NCI-H774 (cell line): ENCODE measurements at places on chromosomes 5 and 9.

DNA sequence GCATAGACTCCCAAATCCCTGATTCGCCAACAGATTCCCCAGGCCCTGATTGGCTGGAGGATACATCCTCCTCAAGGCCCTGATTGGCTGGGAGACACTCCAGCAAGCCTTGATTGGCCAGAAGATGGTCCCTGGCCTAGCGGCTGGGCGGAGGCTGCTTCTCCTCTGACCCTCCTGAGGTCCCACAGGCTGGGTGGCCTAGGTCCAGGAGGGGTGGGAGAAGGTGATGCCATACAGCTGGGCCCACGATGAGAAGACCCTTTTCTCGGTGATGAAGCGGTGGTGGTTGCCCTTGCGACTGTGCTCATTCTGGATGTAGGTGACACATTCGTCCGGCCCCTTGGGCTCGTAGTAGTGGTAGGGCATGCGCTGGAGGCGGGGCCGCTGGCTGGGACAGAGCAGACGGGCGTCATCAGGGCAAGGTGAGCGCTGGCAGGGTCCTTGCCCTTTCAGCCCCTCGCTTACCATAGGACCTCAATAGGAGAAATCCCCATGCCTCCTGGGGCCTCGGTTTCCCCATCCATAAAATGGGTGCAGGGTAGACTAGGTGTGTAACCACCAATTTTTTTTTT, 9.0 kb upstream of the AK1 start:
- no peak for DNase-seq

DNA sequence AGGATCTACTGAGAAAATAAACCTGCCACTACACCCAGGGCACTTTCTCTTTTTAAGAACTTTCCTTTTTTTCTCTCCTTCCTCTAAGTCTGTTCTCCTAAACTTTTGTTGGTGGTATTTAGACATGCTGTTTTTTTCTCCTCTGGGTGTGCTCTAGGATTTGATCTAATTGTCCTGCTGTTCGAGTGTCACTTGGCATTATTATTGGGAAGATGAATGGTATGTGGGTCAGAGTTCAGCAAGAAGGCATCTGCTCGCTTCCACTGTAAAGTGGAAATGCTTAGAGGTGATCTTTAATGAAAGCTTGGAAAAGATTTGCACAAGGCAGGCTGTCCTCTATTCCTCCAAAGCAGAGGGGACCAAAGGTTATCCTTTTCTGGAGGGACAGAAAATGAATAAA, 1.3 kb upstream of the PLPPR1 start:
- no peak for DNase-seq

GRCh38 chr5:43215073-43215631, 23.1 kb downstream of the NIM1K start:
- DNase-seq: no peak

GRCh38 chr5:127299678-127300077, 9.1 kb downstream of the MEGF10 start:
- no peak for DNase-seq

GRCh38 chr5:113378081-113378480, 56.7 kb downstream of the TSSK1B start:
- no peak for DNase-seq

DNA sequence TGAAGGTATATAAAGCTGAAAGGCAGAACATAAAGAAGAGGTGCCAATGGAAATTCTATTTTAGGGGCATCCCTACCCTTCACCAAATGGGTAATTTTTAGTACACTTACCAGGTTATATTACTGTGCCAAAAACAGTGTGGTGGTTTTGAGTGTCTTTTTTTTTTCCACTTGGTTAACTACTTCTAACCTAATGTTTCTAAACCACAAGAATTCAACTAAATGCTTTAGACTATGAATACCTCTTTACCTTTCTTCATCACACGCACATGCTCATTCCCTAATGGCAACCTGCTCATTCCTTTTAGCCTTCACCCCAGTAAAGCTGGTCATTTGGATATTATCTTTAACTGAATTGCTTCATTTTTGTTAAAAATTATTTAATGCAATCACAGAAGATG, 215.6 kb downstream of the PIK3R1 start:
- DNase-seq: no peak

DNA sequence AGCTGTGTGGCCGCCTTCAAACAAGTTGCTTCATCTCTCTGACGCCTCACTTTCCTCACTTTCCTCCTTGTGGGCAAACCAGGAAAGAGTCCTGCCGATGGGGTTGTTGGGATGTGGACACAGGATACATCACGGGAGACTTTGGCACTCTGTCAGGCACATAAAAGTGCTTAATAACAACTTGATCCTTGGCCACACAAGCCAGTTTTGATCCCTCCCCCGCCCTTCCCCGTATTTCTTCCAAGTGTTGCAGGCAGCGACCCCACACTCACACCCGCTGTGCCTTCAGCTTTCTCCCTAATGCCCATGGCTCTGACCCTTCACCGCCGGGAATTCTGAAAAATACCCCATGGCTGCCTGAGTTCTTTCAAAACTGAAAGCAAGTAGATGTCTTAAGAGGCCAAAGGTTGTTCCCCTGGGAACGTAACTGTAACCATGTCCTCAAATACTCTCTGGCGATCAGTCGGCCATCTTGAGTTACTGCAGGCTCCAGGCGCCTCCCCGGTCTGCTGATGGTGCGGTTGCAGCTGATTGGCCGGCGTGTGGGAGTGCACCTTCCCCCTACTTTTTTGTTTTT, 59.8 kb downstream of the ARHGEF37 start:
- no peak for DNase-seq

GRCh38 chr5:123452401-123452800, 29.2 kb upstream of the CEP120 start:
- DNase-seq: no peak

GRCh38 chr9:117864385-117865057, 160.3 kb downstream of the TLR4 start:
- DNase-seq: no peak

- DNase-seq: no peak
Observed at GRCh38 chr9:114880291-114880745, 50.1 kb downstream of the TNFSF8 start.

- DNase-seq: no peak
Observed at GRCh38 chr9:94746541-94747370, 20.3 kb downstream of the AOPEP start.

GRCh38 chr9:107345327-107345726, 62.2 kb downstream of the RAD23B start:
- peak; percentile 36 for DNase-seq

GRCh38 chr5:168528521-168529373, at the start of gene FBLL1:
Gene FBLL1 (plus strand): TSS chr5:168529305. CDS start chr5:168529505, 200 bp downstream.
- peak; percentile 52 for DNase-seq

GRCh38 chr5:140111859-140112551, 1.9 kb upstream of the PURA start:
- no peak for DNase-seq

DNA sequence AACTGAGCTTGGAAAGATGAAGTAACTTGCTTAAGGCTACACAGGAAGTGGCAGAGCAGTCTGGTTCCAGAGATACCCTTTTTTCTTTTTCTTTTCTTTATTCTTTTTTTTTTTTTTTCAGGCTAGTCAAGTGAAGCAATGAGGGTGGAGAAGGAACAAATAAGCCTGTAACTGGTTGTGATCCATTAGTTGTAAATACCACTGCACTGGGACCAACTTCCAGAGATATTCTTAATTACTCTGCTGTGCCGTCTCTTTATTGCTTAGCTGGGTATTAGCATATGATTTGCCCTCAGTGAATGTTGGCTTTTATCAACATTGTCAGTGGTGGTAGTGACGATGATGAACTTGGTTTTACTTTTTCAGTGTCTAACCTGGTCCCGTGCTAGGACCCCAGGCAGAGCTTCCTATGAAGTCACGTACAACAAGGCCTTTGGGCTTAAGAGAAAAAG, 26.7 kb downstream of the LNPEP start:
- DNase-seq: no peak

GRCh38 chr5:158869854-158870253, 229.9 kb downstream of the EBF1 start:
- DNase-seq: no peak

DNA sequence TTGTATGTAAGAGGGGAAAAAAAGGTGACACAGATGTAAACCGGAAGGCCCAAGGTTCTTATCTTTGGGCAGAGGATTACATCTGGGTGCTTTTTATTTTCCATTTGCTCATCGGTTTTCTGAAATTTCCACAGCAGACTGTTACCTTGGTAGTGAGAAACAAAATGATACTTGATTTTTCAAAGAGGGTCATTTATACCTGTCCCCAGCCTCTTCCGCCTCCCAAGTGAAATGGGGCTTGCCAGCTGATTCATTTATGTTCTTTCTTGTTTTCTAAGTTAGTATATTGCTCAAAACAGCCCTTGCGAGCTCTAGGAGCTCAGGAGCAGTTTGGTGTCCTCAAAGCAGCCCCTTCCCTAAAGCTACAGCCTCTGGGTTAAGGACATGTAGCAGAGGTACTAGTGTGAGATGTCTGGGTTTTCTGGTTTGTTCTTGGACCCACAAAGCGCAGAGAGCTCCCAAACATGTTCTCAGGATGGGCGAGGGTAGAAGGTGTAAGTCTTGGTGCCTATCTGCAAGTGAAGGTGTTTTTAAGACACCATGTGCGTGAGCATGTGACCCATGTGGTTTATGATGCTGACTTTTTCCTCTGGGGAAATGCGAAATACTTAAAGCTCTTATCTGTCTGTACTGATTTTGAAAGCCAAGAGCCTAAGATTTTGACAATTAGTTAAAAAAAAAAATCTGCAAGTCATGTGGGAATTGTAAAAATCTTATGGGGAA, 38.3 kb downstream of the DAPK1 start:
- no peak for DNase-seq

DNA sequence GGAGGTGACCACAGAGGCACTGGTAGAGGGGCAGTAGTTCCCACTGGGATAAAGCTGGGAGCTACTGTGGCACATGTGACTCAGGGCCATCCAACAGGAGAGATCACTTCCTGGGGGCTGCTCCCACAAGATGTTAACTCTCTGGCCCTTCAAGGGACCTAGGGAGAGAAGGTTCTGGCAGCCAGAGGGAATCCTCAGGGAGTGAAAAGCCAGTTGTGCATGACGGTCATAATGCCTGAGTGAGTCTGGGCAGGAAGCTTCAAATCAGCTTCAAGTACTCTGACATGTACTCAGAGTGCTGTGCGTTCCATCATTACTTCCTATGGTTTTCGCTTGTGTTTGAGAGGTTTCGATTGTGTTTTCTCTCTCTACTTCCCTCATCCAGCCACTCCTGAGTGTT, 388.5 kb downstream of the GABRG2 start:
- no peak for DNase-seq

DNA sequence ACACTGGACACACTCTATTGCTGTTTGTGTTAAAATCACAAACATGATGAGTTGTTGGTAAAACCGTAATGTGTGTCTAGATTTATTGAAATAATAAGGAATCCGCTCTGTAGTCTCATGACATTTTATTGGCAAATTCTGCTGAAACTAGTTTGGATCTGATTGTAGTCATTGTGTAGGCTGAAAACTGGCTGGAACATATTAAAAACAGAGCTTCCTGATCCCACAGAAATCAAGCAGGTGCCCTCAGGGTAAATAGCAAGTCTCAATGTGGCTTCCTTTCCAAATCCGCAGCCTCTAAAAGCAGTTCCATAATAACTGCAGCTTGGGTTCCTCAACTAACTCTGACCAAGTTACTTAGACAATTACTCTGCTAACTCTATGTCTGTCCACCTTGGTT, 427.5 kb upstream of the KIF2A start:
- no peak for DNase-seq
